ENCODE measurements at places on chromosomes 7 and 10. TPM values are rescaled to one million over a fixed set of nuclear protein-coding genes. Genes with fewer than 3 reads are reported as not detected.
A peak's percentile ranks its signal among the peaks of the same experiment; 100 is the strongest.

GRCh38 chr10:43959364-43960134, 310.9 kb upstream of the ZNF32 start:
- no peak for DNase-seq

DNA sequence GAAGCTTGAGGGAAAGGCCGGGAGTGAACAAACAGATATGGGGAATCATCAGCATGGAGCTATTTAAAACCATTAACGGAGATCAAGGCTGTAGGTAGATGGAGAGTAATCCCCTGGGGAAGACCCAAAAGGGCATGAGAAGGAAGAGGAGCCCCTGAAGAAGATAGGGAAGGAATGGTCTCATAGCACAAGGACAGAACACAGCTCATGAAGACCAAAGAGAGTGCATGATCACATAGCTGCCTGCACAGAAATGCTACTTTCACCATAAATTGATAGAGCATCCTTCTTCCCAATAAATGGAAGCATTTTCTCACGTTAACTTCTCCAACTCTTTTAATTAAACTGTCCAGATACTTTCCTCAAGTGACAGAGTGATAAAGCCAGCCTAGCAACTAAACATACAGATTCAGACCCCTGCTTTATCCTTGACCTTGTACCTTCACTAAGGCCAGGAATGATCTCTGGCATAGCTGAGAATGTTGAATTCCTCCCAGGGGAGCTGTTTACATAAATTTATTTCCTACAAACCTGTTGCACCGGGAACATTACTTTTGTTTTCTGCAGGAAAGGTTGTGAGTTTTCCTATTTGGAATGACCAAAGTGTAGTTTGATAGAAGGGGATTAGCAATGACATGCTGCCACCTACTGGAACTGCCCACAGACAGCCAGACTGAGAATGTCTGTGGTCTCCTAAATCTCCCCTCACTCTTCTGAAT, 110.8 kb upstream of the LRGUK start:
- DNase-seq: no peak

DNA sequence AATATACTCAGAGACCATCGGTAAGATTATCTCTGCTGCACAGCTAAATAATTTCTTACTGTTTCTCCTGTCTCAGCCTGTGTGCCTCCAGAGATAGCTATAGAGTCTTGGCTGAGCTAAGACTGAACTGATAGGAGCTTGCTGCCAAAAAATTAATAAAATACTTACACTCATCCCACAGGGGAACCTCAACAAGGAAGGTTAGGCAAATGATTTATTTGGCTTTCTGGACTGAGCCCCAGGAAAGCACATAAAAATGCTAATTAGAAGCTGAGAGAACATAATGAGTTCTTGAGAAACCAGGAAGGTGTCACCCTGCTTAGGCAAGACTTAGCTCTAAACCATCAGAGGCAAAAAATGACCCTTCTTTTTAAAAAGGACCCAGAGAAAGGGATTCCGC, 534.5 kb downstream of the TNS3 start:
- DNase-seq: no peak

Gene HOXA4
- total RNA-seq: not detected

- DNase-seq: no peak
These were observed 14.2 kb downstream of the ZNF92 start for GRCh38 chr7:65387891-65388290.

- no peak for DNase-seq
These were observed 93.2 kb downstream of the ADK start for GRCh38 chr10:74244097-74244685.

Gene GNGT1
- total RNA-seq: not detected

DNA sequence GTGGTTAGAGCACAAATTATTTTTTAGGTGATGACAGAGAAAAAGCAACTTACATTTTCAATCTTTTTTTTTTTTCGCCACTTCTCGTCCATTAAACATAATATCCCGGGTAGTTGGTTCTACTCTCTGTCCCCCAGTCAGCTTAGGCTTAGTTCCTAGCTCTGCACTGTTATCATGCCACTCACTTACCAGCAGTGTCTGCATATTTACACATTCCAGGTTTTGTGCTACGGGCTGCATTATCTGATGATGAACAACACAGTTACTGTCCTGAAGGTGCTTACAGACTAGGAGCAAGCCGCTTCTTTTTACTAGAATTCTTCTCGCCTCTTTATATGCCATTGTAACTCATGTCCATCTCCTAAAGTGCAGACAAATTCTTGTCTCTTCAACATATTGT, 121.8 kb upstream of the NPVF start:
- DNase-seq: no peak

DNA sequence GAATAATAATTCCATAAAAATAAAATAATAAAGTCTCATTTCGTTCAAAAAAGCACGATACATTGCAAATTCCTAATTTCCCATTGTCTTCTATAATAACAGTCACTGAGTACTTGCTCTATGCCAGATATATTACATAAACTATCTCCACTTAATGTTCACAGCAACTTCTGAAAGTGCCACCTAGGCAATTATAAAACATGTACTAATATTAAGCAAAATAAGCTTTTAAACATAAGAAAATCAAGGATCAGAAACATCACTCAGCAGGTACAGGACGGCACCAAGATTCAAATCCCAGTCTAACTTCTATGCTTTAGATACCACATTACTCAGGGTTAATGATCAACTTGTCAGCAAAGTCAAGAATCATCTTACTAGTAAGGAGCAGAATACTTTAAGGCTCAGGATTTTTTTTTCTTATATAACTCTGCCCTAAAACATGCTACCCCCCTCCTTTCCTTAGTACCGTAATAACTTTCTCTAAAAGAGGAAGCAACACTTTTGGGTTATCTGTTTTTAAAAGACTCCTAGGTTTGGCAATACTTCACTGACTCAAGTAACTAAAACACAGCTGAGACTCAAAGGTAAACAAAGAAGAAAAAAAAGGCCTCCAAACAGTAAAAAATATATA, 51.3 kb downstream of the USP6NL start:
- no peak for DNase-seq

GRCh38 chr7:135169141-135169963, 1.2 kb downstream of the CYREN start:
- DNase-seq: peak; percentile 50

GRCh38 chr7:43756368-43757072, 2.0 kb upstream of the BLVRA start:
- no peak for DNase-seq

Gene CPVL
- not detected for total RNA-seq

DNA sequence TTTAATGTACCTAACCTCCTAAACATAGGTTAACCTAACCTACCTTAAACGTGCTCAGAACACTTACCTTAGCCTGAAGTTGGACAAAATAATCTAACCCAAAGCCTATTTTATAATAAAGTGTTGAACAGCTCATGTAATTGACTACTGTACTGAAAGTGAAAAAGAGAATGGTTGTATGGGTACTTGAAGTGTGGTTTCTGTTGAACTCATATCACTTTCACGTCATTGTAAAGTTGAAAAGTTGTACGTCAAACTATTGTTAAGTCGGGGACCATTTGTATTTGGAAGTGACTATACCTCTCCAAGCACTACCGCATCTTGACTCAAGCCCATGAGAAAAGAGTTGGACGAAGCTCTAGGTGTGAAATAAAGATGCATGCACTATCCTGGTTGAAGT, 37.9 kb upstream of the ASAH2 start:
- no peak for DNase-seq

Gene GSAP
- total RNA-seq: 1.8 TPM

DNA sequence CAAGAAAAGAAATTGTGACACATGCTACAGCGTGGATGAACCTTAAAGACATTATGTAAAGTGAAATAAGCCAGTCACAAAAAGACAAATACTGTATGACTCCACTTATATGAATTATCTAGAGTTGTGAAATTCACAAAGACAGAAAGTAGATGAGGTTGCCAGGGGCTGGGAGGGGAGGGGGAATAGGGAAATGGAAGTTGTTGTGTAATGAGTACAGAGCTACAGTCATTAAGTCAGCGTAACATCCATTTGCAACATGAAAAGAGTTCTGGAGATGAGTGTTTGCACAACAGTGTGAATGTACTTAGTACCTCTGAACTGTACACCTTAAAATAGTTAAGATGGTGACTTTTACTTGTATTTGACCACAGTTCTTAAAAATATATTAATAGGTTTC, 112.1 kb upstream of the CDK1 start:
- no peak for DNase-seq

Gene ZNF365
- total RNA-seq: 1.3 TPM

GRCh38 chr10:98638920-98639319, 192.2 kb upstream of the HPS1 start:
- no peak for DNase-seq

GRCh38 chr7:51327287-51327717, 10.7 kb upstream of the COBL start:
- no peak for DNase-seq

DNA sequence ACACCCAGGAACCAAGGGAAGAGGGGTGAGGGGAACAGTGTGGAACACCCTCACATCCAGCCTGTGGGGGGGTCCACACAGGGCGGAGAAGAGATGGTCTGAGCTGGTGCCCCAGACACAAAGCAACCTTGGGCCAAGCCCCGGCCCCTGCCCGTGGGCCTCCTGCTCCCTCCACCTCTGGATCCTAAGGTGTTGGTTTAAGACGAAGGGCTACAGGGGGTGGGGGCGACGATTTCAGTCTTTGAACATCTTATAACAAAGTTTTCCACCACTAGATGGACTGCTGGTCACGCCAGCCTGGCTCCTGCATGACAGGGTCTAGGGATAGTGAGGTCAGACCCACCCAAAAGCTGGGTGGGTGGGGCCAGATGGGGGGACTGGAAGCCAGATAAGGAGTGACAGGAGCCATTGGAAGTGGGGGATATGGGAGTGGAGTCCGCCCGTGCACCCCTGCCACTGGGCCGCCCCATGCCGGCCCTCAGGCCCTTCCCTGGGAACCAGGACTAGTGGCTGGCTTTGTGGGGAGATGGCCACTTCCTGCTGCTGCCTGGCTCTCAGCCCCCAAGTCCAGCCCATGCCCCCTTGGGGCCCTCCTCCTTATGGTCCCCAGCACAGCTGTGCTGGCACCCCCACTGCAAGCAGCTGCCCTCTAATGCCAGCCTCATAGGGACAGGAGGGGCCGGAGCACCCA, 98.4 kb downstream of the RGS10 start:
- DNase-seq: no peak

Gene CALML3
- not detected for total RNA-seq

Gene ADAM22
- total RNA-seq: 1.8 TPM

DNA sequence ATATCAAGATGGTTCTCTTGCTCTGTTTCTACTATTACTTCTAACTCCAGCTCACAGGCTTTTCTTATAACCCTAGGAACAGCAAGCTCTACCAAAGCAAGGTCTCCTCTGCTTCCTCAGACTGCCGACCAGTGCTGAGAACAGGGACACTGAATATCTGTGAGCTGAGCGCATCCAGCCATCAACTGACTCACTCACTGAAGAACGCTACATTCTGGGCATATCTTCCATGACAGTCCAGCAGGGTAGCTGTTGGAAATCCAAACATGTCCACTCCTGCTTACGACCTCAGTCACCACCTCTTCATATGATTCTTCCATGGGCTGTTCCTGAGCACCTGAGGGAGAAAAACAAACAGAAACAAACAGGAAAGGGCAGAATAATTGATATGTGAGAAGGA, 2.8 kb downstream of the ZNF32 start:
- no peak for DNase-seq

DNA sequence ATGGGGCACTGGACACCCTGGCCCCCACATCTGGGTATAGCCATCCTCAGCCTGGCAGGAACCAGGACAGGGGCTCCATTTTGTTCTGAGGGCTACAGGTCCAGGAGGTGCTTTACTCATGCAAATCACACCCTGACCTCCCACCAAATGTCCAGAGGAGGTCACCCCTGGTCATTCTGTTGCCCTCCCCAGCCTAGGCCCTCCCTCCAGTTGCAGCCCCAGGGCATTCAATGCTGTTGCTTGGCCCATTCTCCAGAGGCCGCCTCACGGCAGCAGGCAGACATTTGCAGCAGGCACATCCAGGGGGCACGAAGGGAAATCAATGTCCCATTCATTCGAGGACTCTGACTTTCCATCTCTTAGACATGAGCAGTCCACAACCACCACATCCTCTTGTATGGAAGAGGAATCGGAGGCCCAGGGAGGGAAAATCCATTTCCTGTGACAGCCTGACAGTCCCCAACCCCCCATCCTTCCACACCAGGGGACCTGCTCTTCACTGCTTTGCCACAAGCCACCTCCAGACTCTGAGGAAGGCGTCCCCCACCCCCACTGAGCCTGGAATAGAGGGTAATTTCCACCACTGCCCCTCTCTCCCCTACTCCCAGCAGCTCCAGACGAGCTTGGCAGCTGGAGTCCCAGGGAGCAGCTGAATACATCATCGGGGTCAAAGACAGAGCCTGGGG, 76.2 kb upstream of the UNC5B start:
- no peak for DNase-seq

DNA sequence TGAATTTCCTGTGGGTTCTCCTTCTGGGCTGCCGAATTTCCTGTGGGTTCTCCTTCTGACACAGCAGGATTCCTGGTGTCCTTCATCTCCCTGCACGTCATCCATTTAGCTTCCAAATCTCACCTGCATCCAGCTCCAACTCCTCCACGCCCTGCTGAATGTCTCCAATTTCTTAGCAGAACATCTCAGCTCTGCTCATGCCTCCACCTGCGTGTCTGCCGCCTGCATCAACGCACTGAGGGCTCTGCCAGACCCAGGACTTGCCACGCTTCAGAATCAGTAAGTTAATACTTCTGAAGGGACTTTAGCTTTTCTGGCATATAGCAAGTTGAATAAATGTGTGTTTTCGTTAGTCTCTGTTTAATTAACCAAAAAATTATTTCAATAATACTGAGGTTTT, 31.1 kb upstream of the VIPR2 start:
- DNase-seq: no peak

- DNase-seq: no peak
These were observed 118.0 kb upstream of the PDSS1 start for GRCh38 chr10:26579256-26580063.

Gene NKX2-3
- not detected for total RNA-seq

DNA sequence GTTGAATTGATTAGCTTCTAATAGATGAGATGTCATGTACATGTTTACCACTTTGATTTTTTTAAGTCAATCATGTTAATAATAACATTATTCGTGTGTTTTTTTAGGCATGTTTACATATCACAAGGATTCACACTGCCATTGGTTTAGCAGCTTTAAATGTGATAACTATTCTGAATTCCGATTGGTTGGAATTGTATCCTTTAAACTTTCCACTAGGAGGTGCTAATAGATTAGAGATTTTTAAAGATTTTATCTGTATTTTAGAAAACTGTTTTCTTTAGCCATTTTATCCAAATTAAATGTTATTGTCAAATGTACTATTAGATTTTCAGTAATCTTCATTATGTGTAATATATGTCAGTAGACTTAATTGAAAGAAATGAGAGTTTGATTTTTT, 83.2 kb downstream of the HECTD2 start:
- no peak for DNase-seq

Gene SPDYE11
- not detected for total RNA-seq

- no peak for DNase-seq
These were observed 243.0 kb upstream of the FZD8 start for GRCh38 chr10:35885076-35885475.

Gene MUC12
- total RNA-seq: 0.19 TPM

All from activated T-cell treated with anti-CD3 and anti-CD28 coated beads, Interleukin-2, amount 50 U/mL, for 4 hours (primary cell).